ENCODE measurements at places on chromosomes 7 and 10.

- no peak for DNase-seq
Observed at GRCh38 chr7:116493449-116493848, 6.1 kb upstream of the CAV2 start.

- no peak for DNase-seq
Observed at GRCh38 chr7:122438492-122438891, 133.9 kb upstream of the FEZF1 start.

DNA sequence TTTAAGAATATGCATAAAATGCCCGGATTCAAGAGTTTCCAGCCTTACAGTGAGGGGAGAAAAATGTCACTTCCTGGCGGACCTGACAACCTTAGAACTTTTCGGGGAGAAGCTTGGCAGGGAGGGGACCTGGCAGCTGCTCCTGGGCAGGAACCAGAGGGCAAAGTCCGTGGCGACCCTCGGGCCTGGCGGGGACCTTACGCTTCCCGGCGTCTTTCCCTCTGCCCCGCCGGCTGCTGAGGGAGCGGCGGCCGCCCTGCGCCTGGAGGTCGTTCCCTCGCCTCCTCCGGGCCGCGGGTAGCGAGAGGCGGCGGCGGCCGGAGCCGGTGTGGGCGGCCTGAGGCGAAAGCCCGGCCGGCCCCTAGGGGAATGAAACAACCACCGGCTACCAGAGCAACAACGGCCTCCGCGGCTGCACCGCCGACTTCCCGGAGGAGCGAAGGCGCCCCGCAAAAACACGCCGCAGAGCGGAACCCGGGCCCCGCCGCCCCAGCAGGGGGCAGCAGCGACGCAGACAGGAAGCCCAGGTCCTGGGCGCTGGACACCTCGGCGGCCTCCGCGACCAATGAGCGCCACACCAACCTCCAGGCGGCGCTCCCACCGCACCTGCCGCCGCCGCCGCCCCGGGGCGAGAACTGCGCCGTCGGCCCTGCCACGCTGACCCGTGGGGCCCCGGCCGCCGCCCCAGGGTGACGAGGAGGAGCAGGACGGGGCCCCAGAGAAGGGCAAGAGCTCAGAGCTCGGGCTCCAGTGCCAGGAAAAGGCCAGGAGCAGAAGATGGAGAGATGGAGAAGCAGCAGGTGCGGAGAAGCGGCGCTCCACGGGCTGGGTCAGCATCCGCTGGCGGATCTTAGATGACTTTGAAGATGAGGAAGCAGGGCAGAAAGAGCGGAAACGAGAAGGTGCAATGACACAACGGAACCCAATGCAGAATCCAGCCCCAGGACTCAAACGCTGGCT, 10.5 kb upstream of the ACSM6 start:
- peak; percentile 76 for DNase-seq

DNA sequence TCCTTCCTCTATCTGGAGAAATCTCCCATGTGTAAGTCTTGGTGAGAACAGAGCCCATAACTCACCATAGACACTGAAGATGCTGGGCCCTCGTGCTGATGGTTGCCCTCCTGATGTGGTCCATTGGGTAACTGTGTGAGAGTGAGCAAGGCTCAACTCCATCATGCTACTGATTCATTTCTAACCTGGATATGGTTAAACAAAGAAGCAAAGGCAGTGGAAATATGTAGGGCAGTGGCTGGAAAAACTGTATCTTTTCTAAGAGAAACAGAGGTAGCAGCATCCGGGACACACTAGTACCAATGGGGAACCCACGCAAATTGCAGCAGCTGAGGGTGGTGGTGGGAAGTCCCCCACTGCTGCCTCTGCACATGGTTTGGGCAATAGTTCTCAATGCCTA, 221.7 kb downstream of the KLF6 start:
- DNase-seq = no peak

- DNase-seq = peak; percentile 76
Observed at GRCh38 chr10:99681553-99681952, 22.2 kb downstream of the ENTPD7 start.

DNA sequence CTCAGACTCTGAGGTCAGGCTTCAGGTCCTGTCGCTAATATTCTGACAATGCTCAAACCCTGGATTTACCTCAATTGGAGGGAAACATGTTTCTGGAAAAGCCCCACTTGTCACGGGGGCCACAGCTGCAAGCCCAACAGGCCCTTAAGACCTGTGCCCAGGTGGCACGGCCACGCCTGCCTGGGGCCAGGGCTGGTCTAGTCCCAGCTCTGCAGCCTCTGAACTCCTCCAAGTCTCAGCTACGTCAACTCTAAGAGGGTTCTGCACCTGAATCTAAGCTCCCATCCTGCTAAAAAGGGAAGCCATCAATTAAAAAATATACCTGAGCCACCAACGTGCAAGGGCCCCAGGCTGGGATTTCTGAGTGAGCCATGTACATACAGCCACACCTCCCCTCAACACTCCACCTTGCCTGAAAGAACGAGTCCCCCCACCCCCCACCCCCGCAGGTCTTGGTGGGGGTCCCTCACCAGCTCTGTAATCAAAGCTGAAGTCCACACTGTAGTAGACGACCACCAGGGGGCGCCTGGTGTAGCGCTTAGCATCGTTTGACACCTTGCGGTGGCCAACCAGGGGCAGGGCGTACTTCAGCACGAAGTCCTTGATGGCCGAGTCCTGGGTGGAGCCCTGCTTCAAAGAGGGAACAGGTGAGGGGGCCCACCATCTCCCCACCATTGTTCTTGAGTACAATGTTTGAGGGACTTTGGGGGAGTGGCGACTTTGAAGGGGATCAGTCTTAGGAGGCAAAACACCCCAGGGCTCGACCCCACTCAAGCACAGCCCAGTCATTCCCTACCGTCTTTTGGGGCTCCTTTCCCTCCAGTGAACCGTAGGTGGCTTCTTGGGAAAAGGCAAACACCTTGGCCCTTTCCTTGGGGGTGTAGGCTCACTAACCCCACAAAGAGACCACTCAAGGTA, 22.6 kb downstream of the PDIA4 start:
- DNase-seq = peak; percentile 33

DNA sequence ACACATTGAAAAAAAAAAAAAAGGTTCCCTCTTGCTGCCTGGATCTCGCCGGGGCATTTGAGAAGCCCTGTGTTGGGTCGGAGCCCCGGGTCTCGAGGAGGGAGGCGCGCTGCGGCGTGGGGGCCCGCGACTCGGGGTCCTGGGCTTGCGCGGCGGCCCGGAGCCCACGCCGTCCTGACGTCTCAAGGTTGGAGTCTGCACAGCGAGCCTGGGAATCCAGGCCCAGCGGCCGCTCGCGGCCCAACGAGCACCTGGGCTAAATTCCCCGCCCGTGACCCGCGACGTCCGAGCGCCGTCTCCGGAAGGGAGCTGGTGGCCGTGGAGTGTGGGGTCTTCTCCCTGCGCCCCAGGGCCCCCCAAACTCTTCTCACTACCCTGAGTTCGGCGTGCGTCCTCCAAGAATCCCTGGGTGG, 1.4 kb upstream of the CTBP2 start:
- DNase-seq = no peak

- no peak for DNase-seq
Observed at GRCh38 chr7:113483657-113484056, 365.3 kb upstream of the SMIM30 start.

DNA sequence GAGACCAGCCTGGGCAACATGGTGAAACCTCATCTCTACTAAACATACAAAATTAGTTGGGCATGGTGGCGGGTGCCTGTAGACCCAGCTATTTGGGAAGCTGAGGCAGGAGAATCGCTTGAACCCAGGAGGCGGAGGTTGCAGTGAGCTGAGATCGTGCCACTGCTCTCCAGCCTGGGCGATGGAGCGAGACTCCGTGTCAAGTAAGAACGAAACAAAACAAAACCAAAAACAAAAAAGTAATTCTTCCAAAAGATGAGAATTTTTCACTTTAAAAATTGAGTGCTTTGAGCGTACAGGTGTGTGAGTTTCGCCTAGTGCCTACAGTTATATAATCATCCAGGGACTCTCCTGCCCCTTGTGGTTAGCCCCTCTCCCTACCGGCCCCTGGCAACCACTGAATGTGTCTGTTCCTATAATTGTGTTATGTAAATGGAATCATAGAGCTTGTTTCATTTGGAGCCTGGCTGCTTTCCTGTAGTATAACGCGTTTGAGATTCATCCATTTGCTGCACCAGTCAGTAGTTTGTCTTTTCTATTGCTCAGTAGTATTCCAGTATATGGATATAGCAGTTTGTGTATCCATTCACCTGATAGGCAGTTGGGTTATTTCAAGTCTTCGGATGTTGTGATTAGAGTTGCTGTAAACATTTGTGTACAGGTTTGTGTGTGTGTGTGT, 80.0 kb downstream of the RBM33 start:
- DNase-seq = no peak

DNA sequence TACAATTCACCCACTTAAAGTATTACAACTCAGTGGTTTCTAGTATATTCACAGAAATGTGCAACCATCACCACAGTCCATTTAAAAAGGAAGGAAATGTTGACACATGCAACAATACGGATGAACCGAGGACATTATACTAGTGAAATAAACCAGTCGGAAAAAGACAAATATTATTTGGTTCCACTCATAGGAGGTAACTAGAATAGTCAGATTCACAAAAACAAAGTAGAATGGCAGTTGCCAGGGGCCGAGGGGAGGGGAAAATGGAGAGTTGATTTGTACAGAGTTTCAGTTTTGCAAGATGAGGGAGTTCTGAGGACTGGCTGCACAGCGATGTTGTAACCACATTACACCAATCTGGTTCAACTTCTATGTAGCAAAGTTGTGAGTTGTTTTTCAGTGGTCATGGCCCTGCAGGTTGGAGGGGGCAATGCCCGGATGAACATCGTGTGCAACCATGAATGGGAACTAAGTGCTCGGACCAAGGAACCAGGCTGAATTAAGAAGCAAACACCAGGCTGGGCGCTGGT, 17.6 kb upstream of the TNPO3 start:
- DNase-seq = no peak

DNA sequence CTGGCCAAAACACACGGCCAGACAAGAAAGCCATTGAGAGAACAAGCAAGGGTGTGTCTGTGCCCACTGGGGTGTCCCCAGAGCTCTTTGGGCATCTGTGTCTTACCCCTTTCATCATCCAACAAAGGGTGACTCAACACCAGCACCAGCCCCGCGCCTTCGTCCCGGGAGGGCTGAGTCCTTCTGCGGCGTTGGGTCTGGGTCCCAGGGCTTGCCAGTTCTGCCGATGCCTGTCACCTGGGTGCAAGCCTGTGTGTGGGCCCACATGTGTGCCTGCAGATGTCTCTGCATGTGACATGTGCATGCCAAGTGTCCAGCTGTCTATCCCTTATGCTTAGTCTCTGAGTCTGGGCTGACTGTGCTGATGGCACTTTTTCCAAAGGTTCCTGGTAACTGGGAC, 24.4 kb upstream of the ELN start:
- no peak for DNase-seq

- DNase-seq = no peak
Observed at GRCh38 chr10:69459893-69460575, 8.8 kb downstream of the TSPAN15 start.

DNA sequence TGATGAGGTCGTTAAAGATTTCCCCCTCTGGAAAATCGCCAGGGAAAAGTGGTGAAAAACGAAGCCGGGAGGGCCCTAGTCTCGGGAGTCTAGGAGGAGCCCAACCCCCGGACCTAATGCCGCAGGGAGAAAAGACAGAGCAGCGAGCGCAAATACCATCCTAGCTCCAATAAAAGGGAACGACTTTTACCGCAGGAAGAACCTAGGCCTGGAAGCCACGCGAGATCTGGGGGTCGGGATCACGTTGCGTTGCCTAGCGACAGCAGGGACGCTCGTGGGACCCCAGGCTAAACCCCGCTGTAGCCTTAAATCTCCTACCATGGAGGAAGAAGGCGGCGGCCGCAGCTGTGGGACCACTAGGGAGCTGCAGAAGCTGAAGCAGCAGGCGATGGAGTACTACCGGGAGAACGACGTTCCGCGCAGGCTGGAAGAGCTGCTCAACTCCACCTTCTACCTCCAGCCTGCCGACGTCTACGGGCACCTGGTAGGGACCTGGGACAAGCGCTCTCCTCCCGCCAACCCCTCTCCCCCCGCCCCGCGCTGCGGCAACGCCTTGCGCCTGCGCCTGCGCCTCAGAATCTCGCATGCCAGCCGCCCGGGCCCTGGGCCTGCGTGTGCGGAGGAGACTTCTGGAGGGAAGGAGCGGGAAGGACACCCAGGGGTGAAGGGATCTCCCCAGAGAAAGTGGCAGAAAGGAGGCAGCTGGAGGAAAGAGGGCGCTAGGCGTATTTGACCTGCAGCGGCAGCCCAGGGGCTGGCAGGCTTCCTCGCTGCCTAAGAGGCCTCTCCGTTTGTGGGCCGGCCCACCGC, at the start of gene ENO4:
TSS of gene ENO4 (plus strand) at position 252 of the 810 bp plus-strand sequence. CDS start at position 320, 68 bp downstream.
- peak; percentile 48 for DNase-seq

- DNase-seq = peak; percentile 38
Observed at GRCh38 chr10:89163265-89163995, 43.7 kb downstream of the CH25H start.

DNA sequence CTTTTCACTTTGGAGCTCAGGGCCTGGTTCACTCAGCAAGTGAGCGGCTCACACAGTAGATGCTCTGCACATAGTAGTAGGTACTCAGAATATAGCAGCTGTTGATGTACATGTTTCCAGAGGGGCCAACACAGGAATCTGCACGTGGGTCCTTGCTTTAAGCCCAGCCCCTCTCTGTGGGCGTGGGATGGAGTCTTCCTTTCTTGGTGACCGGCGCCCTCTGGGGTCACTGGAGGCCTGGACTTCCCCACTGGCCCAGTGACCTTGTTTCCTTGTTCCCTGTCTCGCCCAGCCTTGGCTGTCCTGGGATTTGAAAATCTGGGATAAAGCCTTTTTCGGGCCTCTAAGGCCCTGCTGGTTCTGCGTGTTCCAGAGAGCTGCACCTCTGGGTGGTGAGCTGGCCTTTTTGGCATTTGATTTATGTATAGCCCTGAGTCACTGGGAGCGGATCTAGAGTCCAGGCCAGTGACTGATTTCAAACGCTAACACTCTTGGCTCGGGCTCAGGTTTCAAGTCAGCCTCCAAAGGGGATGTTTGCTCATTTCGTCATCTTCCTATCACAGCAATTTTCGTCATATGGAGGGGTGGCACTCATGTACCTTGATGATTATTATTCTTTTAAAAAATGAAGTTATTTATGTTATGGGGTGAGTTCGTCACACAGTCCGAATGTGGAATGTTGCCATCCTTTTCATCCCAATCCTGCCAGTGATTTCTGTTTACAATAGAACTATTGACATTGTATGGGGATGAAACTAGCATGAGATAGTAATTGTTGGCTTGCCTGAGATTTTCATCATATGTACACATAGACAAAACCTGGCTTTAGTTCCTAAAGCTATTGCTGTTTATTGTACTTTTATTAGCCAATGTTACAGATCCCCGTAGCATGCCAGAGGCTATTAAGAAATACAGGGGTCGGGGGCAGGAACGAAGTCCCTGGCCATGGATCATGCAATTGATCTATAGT, 65.5 kb downstream of the CUX1 start:
- peak; percentile 100 for DNase-seq

- no peak for DNase-seq
Observed at GRCh38 chr10:13518076-13518692, 10.6 kb downstream of the BEND7 start.

- DNase-seq = no peak
Observed at GRCh38 chr7:36223851-36224250, 70.8 kb downstream of the EEPD1 start.

DNA sequence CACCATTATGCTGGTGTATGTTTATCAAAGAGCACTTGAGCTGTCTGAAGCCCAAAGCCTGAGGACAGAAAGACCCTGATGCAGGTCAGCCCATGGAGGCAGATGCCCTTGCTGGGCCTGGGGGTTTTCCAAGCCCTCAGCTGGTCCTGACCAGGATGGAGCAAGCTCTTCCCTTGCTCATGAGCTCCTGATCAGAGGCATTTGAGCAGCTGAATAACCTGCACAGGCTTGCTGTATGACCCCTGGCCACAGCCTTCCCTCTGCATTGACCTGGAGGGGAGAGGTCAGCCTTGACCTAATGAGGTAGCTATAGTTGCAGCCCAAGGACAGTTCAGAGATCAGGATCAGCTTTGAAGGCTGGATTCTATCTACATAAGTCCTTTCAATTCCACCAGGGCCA, 13.0 kb downstream of the AQP1 start:
- DNase-seq = no peak

All from HCEC 1CT (cell line).